ENCODE measurements at places on chromosomes 1 and 21. TPM values are rescaled to one million over a fixed set of nuclear protein-coding genes. Genes with fewer than 3 reads are reported as not detected.

- no peak for ATAC-seq
Measured at GRCh38 chr1:12773438-12773837, at the start of gene PRAMEF12. Gene PRAMEF12 (plus strand): TSS chr1:12773738. CDS start chr1:12774868, 1,130 bp downstream.

- no peak for ATAC-seq
Measured at GRCh38 chr1:16014509-16015482, 3.0 kb downstream of the HSPB7 start.

DNA sequence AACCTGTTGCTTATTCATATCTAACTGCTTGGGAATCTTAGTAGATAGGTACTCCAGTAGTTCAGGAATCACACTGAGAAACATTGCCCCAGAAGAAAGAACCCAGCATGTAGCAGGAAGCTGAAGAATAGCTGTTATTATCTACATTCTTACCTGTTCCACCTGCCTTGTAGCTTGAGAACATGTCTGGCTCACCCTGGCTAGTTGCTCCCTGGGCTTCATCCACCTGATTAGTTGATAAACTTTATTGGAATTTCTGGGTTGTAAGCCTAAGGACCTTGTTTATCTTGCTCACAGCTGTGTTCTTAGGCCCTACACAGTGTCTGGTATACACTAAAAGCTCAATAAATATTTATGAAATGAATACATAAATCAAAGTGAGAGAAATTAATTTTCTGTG is 106.3 kb upstream of the DMRTA2 start:
- ATAC-seq = no peak

DNA sequence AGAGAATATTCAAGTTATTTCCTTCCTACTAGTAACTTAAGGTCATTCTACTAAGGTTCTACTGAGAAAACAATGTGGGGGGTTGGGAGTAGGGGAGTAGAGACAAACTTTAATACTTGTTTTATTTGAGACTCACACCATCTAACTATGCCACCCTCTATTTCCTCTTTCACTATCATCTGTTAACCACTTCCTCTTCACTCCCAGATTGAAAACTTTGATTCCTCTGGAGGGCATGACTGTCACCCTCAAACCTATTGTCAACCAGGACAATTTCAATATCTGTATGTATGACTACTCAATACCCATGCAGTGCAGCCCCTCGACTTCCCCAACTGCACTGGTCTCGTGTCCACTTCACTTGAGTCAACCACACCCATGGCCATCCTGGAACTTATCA is 165.6 kb upstream of the POGK start:
- no peak for ATAC-seq

GRCh38 chr1:81730881-81731280 is 69.9 kb upstream of the ADGRL2 start:
- ATAC-seq = no peak

DNA sequence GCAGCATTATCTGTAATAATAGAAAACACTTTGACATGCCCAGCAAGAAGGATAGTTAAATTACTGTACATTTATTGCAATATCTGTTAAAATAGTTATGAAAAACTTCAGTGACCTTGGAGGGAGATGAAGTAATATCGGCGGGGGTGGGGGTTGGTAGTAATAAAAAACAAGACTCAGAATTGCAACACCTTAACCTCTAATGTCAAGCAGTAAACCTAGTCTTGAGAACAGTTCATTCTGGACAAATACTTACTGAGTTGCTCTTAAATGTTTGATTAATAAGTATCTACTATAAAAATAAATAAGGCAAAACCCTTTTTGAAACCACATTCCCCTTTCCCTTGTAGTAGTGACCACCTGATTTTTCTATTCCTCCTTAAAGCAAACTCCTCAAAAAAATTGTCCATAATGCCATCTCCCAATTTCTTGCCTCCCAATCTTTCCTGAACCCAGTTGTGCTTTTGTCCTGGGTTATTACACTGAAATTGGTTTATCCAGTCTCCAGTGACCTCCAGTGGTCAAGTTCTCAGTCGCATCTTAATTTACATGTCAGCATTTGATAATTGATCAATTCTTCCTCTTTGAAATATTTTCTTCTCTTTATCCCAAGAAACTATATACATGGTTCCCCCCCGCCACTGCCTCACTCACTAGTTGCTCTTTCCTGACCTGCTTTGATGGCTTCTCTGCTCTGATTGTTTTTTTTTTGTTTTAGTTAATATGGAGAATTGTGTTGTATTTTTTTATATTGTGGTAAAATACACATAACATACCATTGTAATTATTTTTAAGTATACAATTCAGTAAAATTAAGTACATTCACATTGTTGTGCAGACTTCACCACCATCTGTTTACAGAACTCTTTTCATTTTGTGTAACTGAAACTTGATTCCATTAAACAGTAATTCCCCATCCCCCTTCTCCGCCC is 36.8 kb downstream of the RAP1A start:
- no peak for ATAC-seq

The SCAF4 gene
- total RNA-seq = 36.0 TPM

- peak; percentile 27 for ATAC-seq
Measured at GRCh38 chr1:229578168-229579058, 19.9 kb upstream of the ABCB10 start.

DNA sequence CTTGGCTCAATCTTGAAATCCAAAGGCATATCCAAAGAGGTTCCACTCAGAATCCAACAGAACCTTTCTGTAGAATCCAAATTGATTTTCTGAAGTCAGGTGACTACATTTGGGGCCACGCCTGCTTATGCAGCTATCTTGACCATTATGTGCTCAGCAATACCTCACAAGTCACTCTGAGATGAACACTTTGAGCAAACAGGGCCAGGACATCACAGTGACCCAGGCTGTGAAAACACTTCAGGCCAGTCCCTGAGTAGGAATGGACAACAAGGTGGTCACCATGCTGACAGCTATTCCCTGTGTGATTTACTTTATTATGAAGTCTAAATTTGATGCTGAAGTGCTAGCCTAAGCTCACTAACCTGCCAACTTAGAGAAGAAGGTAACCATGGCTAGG is at the start of gene AKNAD1:
AKNAD1 (minus strand) TSS at position 101 of the 400 bp plus-strand sequence. CDS start 4,430 bp downstream, outside the sequence.
- ATAC-seq = no peak

The TEX38 gene
- total RNA-seq = 1.0 TPM

GRCh38 chr1:234372011-234372757 is 1.1 kb upstream of the COA6 start:
- no peak for ATAC-seq

- no peak for ATAC-seq
Measured at GRCh38 chr1:231124746-231125145, 37.1 kb upstream of the TRIM67 start.

The PCSK9 gene
- total RNA-seq = 51.9 TPM

- ATAC-seq = peak; percentile 67
Measured at GRCh38 chr21:38544661-38545060, 46.4 kb upstream of the ERG start.

- no peak for ATAC-seq
Measured at GRCh38 chr1:27513528-27513927, 23.6 kb upstream of the WASF2 start.

The HSPB7 gene
- 0.11 TPM for total RNA-seq

The LCK gene
- total RNA-seq = not detected

GRCh38 chr1:2343023-2343935 is 48.1 kb downstream of the MORN1 start:
- no peak for ATAC-seq

GRCh38 chr1:151838222-151839081 is 1.2 kb downstream of the C2CD4D start:
- peak; percentile 77 for ATAC-seq

- no peak for ATAC-seq
Measured at GRCh38 chr1:163477276-163477830, 155.6 kb downstream of the NUF2 start.

DNA sequence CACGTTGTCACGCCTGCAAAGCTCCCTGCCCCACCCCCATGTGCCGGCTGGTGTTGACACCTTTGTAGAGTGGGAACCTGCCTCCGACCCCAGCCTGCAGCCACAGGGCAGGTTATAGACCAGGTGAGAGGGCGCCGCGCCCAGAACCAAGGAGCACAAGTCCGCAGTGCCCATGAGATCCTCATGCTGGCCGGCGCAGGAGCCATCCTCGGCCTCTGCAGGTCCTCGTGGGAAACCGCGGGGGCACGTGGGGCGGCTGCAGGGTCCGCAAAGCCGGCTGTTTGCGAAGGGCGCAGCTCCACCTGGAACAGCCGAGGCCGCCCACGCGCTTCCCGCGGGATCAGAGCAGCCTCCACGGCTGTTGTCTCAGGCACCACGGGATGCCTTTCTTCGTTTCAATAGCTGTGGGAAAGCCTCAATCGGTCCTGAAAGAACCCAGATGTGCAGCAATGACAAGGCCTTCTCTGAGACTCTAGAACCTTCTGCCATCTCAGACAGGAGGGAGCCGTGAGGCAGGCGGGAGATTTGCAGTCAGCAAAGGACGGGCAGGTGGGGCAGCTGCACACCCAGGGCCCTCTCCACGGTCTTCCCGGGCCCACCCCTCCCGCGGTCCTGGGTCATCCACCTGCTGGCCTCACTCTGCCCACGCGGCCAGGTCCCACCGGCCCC is 29.9 kb downstream of the POFUT2 start:
- ATAC-seq = peak; percentile 15

- ATAC-seq = no peak
Measured at GRCh38 chr1:58779059-58779754, 4.6 kb downstream of the JUN start.

DNA sequence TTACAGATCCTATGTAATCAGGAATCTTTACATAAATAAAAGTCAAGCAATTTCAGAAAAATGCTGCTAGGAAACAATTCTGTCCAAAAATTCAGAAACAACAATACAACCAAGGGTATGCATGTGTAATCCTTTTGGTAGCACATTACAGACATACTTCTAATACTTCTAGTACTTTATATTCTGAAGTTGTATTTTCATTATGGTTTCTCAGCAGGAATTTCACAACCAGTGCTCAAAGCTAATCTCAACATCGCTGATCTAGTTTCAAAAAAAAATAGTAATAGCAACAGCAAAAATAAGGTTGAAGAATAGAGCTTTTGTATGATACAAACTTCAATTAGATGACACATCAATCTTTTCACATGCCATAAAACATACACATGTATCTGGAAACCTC is 545.2 kb downstream of the LTN1 start:
- ATAC-seq = no peak

GRCh38 chr1:69491416-69491815 is 76.3 kb upstream of the LRRC7 start:
- no peak for ATAC-seq

The TAL1 gene
- total RNA-seq = 0.18 TPM

DNA sequence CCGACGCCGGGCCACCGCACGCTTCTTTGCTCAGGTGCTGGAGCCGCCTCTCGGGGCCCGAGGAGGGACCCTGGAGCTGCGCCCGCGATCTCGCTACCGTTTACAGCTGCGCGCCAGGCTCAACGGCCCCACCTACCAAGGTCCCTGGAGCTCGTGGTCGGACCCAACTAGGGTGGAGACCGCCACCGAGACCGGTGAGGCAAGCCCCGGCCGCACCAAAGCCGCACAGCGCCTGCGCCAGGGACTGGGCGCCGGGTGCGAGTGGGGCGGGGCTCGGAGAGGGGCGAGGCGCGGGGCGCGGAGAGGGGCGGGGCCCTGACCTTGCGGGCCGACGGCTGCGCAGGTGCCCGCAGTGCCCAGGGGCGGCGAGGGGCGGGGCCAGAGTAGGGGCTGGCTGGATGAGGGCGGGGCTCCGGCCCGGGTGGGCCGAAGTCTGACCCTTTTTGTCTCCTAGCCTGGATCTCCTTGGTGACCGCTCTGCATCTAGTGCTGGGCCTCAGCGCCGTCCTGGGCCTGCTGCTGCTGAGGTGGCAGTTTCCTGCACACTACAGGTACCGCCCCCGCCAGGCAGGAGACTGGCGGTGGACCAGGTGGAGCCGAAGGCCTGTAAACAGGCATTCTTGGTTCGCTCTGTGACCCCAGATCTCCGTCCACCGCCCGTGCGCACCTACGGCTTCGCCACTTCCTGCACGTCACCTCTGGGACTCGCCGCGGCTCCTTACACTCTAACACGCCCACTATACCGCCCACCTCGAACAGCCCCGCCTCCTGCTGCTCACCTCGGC is 9.8 kb upstream of the CDC20 start:
- peak; percentile 90 for ATAC-seq

GRCh38 chr1:76106251-76106650 is 31.7 kb downstream of the ST6GALNAC3 start:
- ATAC-seq = no peak

The CRNN gene
- total RNA-seq = 0.16 TPM

DNA sequence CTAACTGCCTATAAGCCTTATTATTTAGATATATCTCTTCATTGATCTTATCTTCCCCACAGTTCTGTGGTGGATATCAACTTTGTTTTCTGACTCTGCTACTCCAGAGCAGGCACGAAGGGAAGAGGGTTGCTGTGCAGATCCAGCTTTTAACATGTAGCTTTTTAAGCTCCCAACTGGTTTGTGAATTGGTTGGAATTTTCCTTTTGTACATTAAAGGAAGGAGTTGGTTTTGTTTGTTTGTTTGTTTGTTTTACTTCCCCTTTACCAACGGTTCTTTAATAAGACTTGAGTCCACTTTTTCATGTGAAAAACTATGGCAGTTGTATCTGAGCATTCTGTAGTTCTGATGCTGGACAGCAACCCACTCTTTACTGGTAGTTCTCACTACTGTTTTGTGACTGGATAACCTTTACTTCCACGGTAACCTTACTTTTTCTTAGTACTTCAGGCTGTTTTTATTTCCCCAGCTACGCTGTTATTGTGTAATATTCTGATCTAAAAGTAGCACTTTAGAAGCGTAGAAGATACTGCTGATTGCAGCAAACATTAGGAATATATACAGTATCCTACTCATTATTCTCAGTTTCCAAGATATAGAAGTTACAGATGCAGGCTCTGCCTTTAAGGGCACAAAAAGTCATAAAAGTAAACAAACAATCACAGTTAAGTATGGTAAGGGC is 1.6 kb downstream of the GNPAT start:
- no peak for ATAC-seq

- ATAC-seq = no peak
Measured at GRCh38 chr1:179303200-179303785, 9.7 kb downstream of the SOAT1 start.

The DNAH14 gene
- total RNA-seq = 140 TPM

The FCRL2 gene
- 0.11 TPM for total RNA-seq

GRCh38 chr1:26419494-26419893 is 8.9 kb downstream of the LIN28A start:
- ATAC-seq = no peak

DNA sequence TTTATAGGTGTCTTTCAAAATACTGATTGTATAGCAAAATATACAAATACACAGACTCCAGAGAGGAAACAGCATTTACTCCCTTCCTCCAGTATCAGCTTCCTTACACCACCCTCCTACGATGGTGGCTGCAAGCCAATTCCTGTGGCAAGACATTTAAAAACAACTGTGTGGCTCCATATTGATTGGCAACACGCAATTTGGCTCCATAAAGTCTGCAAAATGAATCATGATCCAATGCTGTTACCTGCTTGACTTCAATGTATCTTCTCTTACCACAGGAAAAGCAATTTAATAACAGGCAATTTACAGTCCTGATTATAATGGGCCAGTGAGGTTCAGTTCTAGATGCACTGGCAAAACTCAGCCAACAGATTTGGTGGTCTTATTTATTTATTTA is 19.7 kb upstream of the ATP6V1G3 start:
- ATAC-seq = no peak
